ENCODE measurements at places on chromosomes 4 and X. TPM values are rescaled to one million over a fixed set of nuclear protein-coding genes. Genes with fewer than 3 reads are reported as not detected.

- no peak for DNase-seq
Observed at GRCh38 chr4:138912704-138913340, 102.8 kb upstream of the NOCT start.

The ODAPH gene
- total RNA-seq = not detected

DNA sequence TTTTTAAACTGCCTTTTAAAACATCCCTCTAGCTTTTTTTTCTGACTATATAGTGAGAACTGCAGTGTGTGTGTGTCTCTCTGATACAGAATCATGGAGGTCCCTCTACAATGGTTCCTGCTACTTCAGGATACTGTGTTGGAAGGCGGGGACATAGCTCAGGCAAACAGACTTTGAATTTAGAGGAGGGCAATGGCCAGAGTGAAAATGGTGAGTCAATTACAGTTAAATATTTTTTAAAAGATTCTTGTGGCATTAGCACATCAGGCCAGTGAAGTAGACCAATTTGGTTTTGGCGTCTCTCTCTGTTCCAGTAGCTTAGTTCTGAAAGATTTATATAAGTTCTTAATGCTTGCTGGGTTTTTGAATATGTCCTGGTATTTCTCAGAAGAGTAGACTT, 47.1 kb downstream of the ALG13 start:
- no peak for DNase-seq

- no peak for DNase-seq
Observed at GRCh38 chrX:141924293-141924692, 20.6 kb downstream of the MAGEC1 start.

The OTUD6A gene
- total RNA-seq = not detected

- no peak for DNase-seq
Observed at GRCh38 chrX:154348646-154349358, 25.6 kb downstream of the FLNA start.

GRCh38 chr4:74886484-74886883, 46.4 kb upstream of the PARM1 start:
- no peak for DNase-seq

DNA sequence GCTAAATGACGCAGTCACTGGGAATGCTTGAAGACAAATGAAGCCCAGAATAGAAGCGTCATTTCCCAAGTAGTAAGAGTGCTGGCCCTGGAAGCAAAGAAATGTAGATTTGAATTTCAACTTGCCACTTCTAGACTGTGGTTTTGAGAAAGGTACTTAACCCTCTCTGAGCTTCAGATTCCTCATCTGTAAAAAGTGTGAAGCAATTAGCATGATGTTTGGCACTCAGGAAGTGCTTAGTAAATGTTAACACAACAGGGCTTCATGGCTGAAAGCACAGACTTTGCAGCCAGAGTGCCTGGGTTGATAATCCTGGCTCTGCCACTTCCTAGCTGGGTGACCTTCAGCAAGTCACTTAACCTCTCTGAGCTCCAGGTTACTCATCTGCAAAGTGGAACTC, 147.4 kb upstream of the RPS6KA3 start:
- DNase-seq = no peak

- no peak for DNase-seq
Observed at GRCh38 chr4:165293927-165294649, 33.4 kb upstream of the MSMO1 start.

The IBSP gene
- 2.1 TPM for total RNA-seq

The HERC5 gene
- 4.1 TPM for total RNA-seq

GRCh38 chr4:96486563-96486962, 646.7 kb downstream of the PDHA2 start:
- DNase-seq = no peak

The PLK4 gene
- 2.3 TPM for total RNA-seq

- DNase-seq = no peak
Observed at GRCh38 chr4:130233377-130234047, 1137.6 kb downstream of the C4orf33 start.

DNA sequence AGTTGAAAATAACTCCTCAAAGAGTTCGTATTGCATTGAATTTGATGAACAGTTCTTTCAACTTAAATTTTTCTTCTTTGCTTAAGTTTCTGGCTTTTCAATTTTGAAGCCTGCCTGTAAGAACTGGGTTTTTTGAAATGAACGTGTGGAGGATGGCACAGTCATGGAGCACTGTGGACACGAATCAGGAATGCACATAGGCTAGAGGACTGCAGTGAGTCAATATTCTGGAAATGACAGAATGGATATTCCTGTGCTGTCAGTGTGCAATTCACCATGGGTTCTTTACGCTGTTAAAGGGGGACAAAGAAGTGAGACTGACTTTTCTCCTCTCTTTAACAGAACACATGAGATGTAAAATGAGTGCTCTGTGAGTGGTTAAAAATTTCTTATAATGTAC, 368.0 kb upstream of the AGA start:
- DNase-seq = no peak

The CLDN34 gene
- 0.43 TPM for total RNA-seq

The TBC1D14 gene
- 37.1 TPM for total RNA-seq

- no peak for DNase-seq
Observed at GRCh38 chr4:64776820-64777219, 367.6 kb upstream of the TECRL start.

DNA sequence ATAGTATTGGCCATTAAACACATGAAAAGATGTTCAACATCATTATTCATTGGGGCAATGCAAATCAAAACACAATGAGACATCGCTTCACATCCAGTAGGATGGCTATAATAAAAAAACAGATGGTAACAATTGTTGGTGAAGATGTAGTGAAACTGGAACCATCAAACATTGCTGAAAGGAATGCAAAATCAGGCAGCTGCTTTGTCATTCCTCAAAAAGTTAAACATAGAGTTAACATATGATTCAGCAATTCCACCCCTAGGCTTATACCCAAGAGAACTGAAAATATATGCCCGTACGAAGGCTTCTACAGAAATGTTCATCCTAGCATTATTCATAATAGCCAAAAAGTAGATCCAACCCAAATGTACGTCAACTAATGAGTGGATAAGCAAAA, 144.0 kb upstream of the NAP1L5 start:
- no peak for DNase-seq

DNA sequence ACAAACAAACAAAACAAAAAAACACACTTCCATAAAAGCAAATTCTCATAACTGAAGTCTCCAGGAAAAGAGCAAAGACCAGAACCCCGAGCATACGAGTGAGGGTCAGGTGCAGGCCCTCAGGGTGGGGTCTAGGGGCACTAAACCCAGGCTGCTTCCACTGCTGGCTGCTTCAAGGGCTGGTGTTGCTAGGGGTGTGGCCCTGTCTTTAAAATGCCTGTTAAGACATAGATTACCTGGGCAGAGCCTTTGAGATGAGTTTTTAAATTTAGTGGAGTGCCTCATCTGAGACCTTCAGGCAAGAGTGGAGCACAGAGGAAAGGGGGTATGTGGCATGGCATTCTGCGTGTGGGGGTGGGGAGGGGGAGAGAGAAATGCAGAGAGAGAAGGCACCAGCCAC, 87.0 kb downstream of the FHDC1 start:
- DNase-seq = no peak

The TMSB15B gene
- total RNA-seq = 2.0 TPM

The UGT2B11 gene
- 26.2 TPM for total RNA-seq

- no peak for DNase-seq
Observed at GRCh38 chrX:120749141-120749846, 119.4 kb upstream of the C1GALT1C1 start.

DNA sequence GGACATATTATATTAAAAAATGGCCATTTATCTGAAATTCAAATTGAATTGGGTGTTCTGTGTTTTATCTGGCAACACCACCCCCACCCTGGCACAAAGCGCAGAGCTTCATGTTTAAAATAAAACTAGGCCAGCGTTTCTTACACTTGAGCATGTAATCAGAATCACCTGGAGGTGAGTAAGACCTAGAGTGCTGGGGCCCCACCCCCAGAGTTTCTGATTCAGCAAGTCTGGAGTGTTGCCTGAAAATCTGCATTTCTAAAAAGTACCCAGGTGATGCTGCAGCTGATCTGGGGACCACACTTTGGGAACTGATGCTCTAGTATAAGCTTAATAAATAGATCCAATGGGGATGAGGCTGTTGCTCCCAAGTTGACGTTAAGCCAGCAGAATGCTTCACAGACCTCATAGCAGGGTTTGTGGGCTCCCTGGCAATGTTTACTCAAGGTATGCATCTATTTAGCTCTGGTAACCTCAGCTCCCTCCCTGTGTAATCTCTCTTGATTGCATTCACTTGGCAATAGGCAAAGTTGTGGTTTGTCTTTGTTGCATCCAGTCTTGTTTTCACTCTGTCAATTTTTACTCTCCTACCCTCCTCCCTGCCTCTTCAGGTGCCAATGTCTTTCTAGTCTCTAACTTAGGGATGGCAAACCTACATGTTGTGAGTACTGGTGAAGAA, 99.8 kb upstream of the TEX13D start:
- no peak for DNase-seq

The UBE2D3 gene
- 257 TPM for total RNA-seq

GRCh38 chr4:138958519-138958918, 57.1 kb upstream of the NOCT start:
- DNase-seq = no peak

The GPC3 gene
- total RNA-seq = 44.7 TPM

GRCh38 chrX:141904262-141904661, 568 bp downstream of the MAGEC1 start:
- no peak for DNase-seq

DNA sequence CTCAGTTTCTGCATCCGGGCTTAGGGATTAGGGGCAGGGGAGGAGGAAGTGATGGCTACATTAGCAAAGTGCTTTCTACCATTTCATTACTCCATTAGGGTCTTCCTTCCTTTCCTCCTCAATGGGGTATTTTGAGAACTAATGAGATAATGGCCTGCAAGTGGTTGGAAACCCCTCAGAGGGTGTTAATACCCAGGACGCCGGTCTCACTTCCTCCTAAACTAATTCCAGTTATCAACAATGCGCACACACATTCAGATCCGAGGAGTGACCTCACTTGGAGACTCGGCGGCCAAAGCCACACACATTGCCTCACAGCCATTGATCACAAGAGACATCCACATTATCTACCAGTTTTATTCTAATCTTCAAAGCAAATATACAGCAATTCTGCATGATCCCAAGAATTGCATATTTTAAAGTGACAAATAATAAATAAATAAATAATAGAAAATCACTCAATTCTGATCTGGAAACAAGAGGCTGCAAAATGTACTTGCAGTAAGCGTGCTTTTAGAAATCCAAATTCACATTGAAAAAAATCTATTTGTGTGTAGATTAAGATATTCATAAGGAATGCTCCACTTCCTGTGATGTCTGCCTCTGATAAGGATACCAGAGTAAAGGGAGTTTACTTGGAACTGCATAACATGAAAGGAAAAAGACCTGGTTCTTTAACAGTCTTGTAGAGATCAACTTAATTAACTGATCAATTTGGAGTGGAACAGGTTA, 329.1 kb downstream of the FBXW7 start:
- no peak for DNase-seq

The EDA2R gene
- 1.9 TPM for total RNA-seq

The HMGB3 gene
- total RNA-seq = 14.8 TPM

- no peak for DNase-seq
Observed at GRCh38 chrX:2488621-2489285, 12.0 kb downstream of the DHRSX start.

The VCX3B gene
- total RNA-seq = not detected
